IPS-NIHi11 (cell line): ENCODE measurements at places on chromosomes 11 and 22.
A peak's percentile ranks its signal among the peaks of the same experiment; 100 is the strongest.

GRCh38 chr22:49660794-49661781 is 166.6 kb downstream of the BRD1 start:
- no peak for DNase-seq

DNA sequence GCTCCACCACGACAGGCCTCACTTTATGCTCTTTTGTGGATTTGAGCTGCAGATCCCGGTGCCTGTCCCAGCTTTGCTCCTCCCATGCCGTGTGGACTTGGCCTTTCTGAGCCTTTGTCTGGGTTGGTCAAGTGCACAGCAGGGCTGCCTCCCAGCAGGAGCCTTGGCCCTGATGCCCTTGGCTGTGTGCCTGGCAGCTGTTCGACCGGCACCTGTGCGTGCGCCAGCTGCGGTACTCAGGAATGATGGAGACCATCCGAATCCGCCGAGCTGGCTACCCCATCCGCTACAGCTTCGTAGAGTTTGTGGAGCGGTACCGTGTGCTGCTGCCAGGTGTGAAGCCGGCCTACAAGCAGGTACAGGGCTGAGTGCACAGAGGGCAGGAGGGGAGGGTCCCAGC is 46.5 kb downstream of the MYO7A start:
- peak; percentile 62 for DNase-seq

DNA sequence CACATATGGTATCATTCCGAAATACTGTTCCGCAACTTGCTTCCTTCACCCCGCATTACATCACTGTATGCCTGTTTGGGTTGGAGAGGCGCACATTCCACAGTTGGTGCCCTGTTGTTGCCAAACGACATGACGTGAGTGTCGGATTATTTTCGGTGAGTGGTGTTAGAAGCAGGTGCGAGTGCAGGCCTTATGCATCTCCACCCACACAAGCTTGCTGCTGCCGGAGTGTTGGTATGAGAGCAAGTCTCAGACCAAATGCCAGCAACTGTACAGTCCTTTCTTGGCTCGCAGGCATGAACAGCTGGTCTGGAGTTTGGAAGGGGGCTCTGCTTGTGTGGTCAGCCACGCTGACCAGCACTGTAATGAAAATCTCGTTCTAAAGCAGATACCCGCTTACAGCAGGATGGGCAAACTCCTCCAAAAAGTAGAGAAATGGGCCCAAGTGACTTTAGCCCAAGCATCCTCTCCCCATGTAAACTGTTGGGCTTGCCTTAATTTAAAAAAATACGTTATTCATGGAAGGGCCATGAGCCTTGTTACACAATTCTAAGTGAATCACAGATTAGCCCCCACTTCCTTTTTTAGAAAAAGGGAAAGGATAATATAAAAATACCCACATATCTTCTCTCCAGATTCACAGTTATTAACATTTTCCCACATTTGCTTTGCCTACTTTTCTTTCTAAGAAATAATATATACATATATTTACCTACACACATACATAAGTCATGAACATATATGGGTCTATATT is 48.7 kb upstream of the OR9Q1 start:
- no peak for DNase-seq

DNA sequence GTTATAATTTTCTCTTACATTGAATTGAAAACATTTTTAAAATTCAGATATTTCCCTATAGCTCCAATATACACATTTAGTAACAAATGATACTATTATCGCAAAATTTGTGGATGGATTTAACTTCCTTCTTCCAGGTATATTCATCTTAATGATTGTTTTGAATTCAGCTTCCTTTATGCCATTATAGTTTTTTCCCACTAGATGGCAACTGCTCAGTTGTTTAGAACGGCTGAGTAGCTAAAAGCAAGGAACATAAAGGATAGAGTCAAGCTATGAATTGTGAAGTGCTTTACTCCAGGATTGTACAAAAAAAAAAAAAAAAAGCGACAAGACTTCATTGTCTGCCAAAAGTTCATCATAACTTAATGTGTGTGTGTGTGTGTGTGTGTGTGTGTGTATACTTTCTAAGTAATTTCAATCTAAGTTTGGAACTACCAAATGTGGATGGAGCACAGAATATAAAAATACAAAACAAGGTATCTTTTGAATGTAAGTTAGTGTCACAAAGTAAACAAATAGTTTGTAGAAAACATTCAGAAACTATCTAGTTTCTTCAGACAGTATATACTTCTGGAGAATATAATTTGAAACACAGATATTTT is 846.4 kb downstream of the DLG2 start:
- peak; percentile 16 for DNase-seq

- DNase-seq, result peak; percentile 87
Measured at GRCh38 chr11:125451400-125452124, 44.5 kb downstream of the FEZ1 start.

GRCh38 chr11:66665369-66665768 is 12.3 kb downstream of the RBM4B start:
- no peak for DNase-seq

GRCh38 chr11:2902784-2903671 is 17.5 kb upstream of the CDKN1C start:
- peak; percentile 14 for DNase-seq

DNA sequence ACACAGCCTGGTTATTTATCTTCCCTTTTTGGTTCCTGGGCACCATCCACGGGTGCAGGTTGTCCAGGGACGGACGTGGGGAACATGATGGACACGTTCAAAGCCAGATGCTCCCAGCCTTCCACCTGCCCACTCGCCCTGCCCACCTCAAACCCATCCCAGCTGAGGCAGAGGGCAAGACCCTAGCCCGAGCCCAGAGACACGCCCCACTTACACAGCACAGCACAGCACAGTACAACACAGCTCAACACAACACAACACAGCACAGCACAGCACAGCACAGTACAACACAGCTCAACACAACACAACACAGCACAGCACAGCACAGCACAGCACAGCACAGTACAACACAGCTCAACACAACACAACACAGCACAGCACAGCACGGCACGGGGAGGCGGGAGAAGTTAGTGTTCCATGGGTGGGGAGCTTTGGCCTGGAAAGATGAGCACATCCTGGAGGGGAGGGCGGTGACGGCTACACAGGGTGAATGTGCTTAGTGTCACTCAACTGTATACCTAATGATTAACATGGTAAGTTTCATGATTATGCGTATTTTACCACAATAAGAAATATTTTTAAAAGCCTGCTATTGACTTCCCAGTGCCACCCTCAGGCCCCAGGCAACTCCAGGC is 1507.5 kb downstream of the BRD1 start:
- DNase-seq, result no peak

GRCh38 chr22:27761665-27762064 is 39.9 kb downstream of the MN1 start:
- DNase-seq, result no peak

- peak; percentile 61 for DNase-seq
Measured at GRCh38 chr22:20238901-20239675, 29.0 kb downstream of the RTN4R start.

GRCh38 chr11:77999446-78000030 is 5.1 kb upstream of the INTS4 start:
- no peak for DNase-seq

DNA sequence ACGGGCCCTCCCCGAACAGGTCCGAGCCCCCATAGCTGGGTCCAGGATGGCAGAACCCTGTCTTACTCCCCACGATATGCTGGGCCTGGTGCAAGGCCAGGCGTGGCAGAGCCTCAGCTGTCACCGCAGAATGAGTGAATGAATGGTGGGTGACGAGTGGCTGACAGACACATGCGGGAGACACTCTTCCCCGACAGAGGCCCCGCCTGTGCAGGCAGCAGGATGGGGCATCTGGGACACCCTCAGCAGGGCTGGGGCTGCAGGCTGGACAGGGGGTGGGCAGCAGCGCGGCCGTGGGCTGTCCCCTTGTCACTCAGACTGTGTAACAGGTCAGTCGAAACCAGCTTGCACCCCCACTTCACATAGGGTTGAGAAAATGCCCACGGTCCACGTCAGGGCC is 18.0 kb downstream of the WNT7B start:
- DNase-seq, result no peak

DNA sequence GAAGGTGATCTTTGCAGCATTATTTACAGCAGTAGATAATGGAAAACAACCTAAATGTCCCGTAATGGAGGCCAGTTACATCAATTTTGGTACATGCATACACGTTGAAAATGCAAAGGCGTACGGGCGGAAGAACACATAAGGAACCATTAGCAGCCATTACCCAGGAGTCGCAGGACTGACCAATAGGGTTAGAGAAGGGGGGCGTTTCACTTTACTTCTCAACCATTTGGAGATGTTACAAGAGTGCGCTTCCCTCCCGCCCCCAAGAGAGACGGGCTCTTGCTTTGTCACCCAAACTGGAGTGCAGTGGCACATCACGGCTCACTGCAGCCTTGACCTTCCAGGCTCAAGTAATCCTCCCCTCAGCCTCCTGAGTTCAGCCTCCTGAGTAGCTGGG is 52.8 kb upstream of the SLC35C1 start:
- DNase-seq, result no peak

- DNase-seq, result no peak
Measured at GRCh38 chr11:22957786-22958185, 97.5 kb upstream of the CCDC179 start.

DNA sequence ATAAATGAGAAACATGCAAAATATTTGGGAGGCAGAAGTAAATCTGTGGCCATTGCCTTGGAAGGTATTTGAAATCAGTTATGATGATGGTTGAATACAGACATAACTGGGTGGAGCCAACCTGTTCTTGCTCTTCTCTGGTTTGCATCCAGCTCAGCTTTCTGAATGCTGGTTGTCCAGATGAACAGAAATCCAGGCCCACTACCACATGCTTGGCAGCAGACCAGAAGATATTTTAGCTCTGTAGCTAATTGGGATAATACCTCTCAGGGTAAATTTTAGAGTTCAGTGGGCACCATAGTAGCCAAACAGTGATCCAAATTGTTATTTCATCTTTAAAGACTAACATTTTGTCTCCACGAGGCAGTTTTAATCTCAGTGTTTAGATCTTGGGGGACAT is 308.3 kb downstream of the RAB38 start:
- no peak for DNase-seq

- DNase-seq, result no peak
Measured at GRCh38 chr11:62806611-62807121, 1.4 kb upstream of the NXF1 start.

DNA sequence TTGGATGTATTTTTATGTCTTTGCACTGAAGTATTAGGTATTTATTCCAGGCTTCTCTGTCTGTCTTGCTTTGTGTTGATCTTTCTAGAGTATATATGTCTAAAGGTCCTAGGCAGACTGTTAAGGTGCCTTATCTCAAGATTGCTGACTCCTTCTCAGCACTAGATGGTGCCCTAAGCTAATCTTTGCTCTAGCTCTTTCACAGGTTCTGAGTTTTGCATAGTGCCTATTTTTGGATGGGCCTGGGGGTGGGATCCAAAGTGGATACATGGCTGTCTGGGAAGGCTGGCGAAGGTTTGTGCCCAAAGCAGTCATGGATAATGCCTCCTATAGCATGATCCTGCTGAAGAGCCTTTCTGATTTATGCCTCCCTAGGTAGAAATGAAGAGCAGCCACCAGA is 154.9 kb downstream of the TRPC6 start:
- DNase-seq, result peak; percentile 23

DNA sequence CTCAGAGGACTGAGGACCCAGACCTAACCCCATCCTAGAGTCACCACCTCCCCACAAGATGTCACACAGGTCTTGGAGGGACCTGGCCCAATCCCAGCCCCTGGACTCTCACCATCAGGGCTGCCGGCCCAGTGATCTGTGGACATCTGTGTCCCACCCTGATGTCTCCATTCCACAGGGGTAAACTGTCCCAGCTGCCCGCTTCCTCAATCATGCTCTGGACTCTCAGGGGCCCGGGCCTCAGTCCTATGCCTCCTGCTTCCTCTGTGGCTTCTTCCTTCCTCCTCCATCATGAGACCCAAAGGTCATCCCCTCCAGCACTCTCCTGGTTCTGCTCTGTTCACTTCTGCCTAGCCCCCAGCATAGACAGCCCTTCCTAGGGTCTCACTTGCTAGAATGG is 32.2 kb downstream of the ARAP1 start:
- no peak for DNase-seq

- DNase-seq, result no peak
Measured at GRCh38 chr11:16034074-16034473, 322.3 kb downstream of the SOX6 start.

GRCh38 chr11:64340671-64341335 is 799 bp downstream of the CCDC88B start:
- peak; percentile 88 for DNase-seq

DNA sequence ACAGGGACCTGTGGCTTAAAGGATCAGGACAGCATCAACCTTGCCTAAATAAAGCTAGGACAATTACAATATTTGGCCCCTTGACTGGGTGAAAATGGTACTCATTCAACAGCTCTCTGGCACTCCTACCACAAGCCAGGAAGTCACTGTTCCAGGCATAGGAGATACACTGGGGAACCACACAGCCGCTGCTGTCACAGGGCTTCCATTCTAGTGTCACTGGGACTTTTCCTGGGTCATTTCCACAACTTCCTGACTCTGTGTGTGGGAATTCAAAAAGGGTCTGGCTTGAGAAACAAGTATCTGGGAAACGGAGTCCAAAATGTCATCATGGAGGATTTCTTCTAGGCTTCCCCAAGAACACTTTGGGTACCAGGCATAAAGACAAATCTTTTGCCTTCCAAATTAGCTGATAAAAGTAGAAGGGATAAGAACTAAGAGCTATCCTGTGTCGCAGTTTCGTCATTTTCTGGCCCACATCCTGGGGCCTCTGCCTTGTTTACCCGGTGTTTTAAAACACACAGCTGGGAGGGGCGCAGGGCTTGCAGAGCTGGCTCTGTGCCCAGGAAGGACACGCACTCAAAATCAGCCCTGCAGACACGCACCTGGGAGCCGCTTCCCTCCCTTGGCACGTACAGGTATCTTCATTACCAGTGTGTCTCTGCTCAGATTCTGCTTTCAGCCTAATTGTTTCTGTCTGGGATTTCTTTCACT is 38.0 kb downstream of the TMEM45B start:
- DNase-seq, result no peak

DNA sequence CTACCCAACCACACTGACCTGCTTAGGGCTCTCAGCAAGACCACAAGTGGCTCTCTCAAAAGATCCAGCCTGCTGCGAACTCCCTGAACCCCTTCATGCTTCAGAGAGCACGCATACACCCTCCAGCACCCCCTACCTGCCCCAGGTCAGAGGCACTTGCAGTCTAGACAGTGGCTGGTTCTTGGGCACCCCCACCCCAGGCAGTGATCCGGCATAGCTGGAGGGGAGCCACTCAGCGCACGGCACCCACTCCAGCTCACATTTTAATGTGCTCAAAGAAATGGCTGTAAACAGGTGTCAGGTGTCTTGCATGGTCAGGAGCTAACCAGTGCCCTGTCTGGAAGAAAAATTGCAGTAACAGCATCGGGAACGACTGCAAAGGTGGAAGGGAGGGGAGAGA is 140.8 kb downstream of the PKNOX2 start:
- no peak for DNase-seq

DNA sequence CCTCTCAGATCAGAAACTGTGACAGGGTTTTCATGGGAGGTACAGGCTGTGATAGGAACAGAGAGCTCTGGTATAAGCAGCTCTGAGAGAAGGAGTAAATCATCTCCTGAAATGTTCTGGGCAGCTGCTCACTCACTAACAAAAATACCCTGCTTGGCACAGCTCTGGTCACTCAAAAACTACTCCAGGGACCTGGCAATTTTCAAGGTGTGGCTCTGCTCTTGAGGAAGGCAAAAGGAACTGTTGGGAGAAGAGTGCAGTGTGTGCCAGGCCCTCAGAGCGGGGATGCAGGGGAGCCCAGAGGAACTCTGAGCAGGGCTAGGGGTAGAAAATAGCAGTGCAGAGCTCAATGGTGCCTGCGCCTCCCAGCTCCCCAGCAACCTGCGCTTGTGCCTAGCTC is 180.5 kb upstream of the ZBED5 start:
- DNase-seq, result no peak
